ENCODE measurements at places on chromosomes 6 and 20. TPM values are rescaled to one million over a fixed set of nuclear protein-coding genes. Genes with fewer than 3 reads are reported as not detected.

DNA sequence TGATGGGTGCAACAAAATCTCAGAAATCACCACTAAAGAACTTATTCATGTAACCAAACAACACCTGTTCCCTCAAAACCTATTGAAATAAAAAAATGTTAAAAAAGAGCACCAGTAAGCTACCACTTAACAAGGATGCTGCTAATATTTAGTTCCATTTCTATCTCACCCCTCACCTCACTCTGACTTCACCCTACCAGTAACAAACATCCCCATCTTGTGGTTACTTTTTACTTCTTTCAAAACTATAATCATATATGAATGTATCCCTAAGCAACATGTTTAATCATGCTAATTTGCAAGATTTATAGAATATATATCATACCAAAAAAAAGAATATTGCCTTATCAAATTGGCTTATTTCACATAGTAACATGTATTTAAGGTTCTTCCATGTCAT lies 27.4 kb upstream of the SLC24A3 start:
- no peak overlapping the region for H3K27ac ChIP-seq
- H3K4me1 ChIP-seq, result no peaks in the 10 kb centered on the region
- H3K36me3 ChIP-seq, result no peaks in the 10 kb centered on the region
- no peaks in the 10 kb centered on the region for H3K27me3 ChIP-seq

DNA sequence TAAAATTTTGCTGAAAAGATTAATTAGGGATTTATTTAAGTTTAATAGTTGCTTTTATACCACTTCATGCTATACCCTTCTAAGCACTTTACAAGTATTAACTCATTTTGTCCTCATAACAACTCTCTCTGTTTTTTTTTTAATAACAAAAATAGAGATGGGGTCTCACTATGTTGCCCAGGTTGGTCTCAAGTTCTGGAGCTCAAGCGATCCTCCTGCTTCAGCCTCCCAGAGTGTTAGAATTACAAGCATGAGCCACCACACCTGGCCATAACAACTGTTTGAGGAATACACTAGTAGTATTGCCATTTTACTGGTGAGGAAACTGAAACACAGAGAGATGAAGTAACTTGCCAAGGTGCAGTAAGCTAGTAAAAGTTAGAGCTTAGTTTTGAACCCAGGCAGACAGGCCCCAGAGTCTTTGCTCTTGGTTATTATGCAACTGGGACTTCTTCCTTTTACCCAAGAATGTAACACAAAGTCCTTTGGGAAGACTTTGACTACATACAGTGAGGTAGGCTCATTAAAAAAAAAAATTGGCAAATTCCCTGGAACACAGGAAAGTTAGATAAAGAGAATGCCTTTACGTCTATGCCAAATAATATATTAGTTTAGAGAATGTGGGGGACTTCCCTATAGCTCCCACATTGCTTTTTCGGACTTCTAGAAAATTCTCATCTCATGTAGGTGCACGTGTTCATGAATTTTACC lies 11.4 kb downstream of the ANKS1A start:
- no peak overlapping the region for H3K4me3 ChIP-seq
- H3K36me3 ChIP-seq, result no peaks in the 10 kb centered on the region
- DNase-seq, result no peak
- H3K27ac ChIP-seq, result no peak overlapping the region
- H3K27me3 ChIP-seq, result no peaks in the 10 kb centered on the region
- H3K4me1 ChIP-seq, result peaks cover 21% of the 10 kb centered on the region

DNA sequence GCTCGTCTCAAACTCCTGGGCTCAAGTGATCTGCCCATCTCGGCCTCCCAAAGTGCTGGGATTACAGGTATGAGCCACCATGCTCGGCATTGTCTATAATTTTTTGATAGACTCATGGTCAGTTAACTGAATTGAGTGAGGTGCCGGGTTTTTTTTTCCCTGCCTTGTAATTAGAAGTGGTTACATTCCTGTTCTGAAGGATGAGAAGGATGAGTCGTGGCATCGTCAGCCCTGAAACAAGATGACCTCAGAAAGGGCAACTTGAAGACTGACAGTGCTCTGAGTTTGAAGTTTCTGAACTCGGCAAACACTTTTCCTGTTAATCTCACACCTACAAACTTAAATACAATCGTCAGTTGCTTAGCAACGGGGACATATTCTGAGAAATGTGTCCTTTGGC lies 158.7 kb upstream of the PDE10A start:
- no peaks in the 10 kb centered on the region for H3K4me1 ChIP-seq
- no peak for DNase-seq
- no peak overlapping the region for H3K4me3 ChIP-seq

SASH1 gene
- total RNA-seq, result 27.0 TPM

DNA sequence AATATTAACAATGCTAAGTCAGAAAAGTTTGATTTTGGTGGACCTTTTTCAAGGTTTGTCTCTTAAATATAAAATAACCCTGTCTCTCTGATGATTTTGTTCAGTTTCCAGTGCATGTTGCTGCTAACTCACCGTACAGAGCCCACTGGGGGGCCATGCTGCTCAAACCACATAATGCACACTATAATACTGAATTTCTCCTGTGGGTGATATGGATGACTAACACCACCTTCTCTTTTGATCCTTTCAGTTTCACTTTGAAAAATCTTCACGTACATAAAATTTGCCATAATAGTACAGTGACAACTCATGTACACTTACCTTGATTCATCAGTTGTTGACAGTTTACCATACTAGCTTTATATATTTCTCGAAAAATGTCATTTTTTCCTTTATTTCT lies 506.6 kb upstream of the MAN1A1 start:
- DNase-seq, result no peak
- H3K27ac ChIP-seq, result no peak overlapping the region
- H3K4me3 ChIP-seq, result no peak overlapping the region
- H3K4me1 ChIP-seq, result no peaks in the 10 kb centered on the region

DNA sequence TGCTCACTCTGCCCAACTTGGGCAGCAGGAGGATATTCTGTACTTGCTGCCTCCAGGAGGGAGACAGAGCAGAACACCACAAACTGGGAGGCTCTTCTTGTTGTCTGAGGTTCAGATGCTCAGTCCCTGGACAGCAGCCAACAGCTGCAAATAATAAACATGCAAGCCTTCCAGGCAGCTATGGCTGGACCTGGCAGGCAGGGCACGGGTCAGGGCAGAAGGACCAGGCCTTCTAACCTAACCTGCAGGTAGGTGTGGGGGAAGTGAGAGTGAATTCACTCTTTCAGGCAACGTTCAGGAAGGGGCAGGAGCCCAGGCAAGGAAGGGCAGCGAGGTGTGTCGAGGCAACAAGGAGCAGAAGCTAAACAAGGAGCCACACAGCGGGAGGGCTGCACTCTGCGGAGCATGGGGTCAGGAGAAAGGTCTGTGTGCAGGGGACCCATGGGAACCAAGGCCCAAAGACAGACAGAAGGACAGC lies 31.5 kb downstream of the NINL start:
- DNase-seq, result no peak
- no peak overlapping the region for H3K27ac ChIP-seq
- H3K36me3 ChIP-seq, result no peaks in the 10 kb centered on the region
- H3K4me3 ChIP-seq, result no peak overlapping the region

GRCh38 chr6:39251406-39251805 lies 22.1 kb upstream of the KCNK5 start:
- peaks cover 3% of the 10 kb centered on the region for H3K27me3 ChIP-seq
- no peak overlapping the region for H3K27ac ChIP-seq
- no peak overlapping the region for H3K4me3 ChIP-seq
- H3K36me3 ChIP-seq, result no peaks in the 10 kb centered on the region
- no peak for DNase-seq

GRCh38 chr6:154615483-154616025 lies 105.1 kb upstream of the CNKSR3 start:
- no peak overlapping the region for H3K27ac ChIP-seq
- peak; percentile 61 for DNase-seq
- no peaks in the 10 kb centered on the region for H3K27me3 ChIP-seq
- peaks cover 4% of the 10 kb centered on the region for H3K4me1 ChIP-seq
- no peak overlapping the region for H3K4me3 ChIP-seq
- H3K36me3 ChIP-seq, result no peaks in the 10 kb centered on the region

DNA sequence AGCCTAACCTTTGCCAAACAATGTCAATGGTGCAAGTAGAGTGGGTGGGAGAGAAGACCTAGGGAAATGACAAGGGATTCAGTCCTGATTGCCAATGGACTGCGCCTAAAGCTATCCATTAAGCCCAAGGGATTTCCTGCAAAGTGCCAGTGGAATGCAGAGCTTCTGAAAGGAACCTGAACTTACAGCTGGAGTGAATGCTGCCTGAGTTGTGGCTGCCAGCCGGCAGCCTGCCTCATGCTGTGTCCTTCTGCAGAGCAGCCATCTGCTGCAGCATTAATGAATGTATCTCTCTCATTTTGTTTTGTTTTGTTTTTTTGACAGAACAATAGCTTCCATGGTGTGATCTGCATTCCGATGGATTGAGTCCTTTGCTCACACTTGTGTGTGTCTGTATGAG lies 44.7 kb downstream of the SLC35F1 start:
- H3K36me3 ChIP-seq, result no peaks in the 10 kb centered on the region
- no peak for DNase-seq
- no peaks in the 10 kb centered on the region for H3K4me1 ChIP-seq
- H3K27me3 ChIP-seq, result no peaks in the 10 kb centered on the region
- no peak overlapping the region for H3K27ac ChIP-seq
- no peak overlapping the region for H3K4me3 ChIP-seq

DNA sequence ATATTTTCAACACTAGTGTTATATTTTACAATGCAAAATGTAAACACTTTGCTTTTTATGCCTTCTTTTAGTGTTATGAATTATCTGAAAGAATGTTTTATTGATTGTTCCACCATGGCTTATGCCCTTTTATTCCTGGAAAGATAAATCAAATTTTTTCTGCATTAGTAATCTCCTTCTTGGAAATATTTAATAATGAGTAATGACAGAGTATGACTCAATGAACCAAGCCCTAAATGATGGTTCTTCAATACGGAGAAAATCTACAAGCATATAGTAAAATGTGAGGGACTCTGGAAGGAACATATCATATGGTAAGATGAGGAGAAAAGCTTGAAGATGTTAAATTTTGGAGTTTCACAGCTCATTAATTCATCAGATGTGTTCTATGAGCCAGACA lies 929.6 kb downstream of the C6orf118 start:
- no peak for DNase-seq
- H3K36me3 ChIP-seq, result no peaks in the 10 kb centered on the region
- no peaks in the 10 kb centered on the region for H3K4me1 ChIP-seq
- no peak overlapping the region for H3K4me3 ChIP-seq

TUBB2B gene
- 0.45 TPM for total RNA-seq

PPP1R16B gene
- 6.2 TPM for total RNA-seq

- no peaks in the 10 kb centered on the region for H3K27me3 ChIP-seq
- H3K36me3 ChIP-seq, result no peaks in the 10 kb centered on the region
- no peaks in the 10 kb centered on the region for H3K4me1 ChIP-seq
- H3K27ac ChIP-seq, result no peak overlapping the region
- no peak overlapping the region for H3K4me3 ChIP-seq
Measured at GRCh38 chr6:155409391-155409790, 46.2 kb downstream of the NOX3 start.

GRCh38 chr6:96104910-96105309 lies 89.1 kb downstream of the FUT9 start:
- DNase-seq, result no peak
- no peaks in the 10 kb centered on the region for H3K4me1 ChIP-seq
- no peaks in the 10 kb centered on the region for H3K36me3 ChIP-seq
- H3K27ac ChIP-seq, result no peak overlapping the region

DNA sequence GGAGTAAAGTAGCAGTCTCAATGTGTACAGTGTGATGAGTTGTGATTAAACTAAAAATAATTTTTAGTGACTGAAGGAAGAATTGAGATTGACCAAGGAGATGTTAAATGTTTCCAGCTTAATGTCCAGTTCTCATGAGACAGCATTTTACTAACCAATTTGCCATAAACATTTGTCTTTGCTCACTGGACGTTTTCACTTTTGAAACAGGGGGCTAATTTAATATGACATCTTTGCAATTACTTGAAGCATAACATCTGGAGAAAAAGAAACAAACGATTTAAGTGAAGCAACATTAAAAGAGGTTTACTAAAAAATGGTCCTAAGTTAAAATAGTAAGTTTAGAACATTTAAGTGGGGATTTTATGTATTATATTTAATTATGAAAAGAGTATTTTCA lies 443.8 kb downstream of the BCKDHB start:
- DNase-seq, result no peak
- no peak overlapping the region for H3K27ac ChIP-seq
- H3K4me3 ChIP-seq, result no peak overlapping the region
- H3K27me3 ChIP-seq, result no peaks in the 10 kb centered on the region
- no peaks in the 10 kb centered on the region for H3K4me1 ChIP-seq

GRCh38 chr6:156719395-156719719 lies 57.8 kb upstream of the ARID1B start:
- peak overlapping the region; percentile 89 for H3K27ac ChIP-seq
- peak overlapping the region; percentile 53 for H3K4me3 ChIP-seq
- H3K4me1 ChIP-seq, result peaks cover 11% of the 10 kb centered on the region
- no peaks in the 10 kb centered on the region for H3K36me3 ChIP-seq

PTCRA gene
- not detected for total RNA-seq

CALHM4 gene
- total RNA-seq, result not detected

GRCh38 chr6:72911463-72912155 lies 289.7 kb downstream of the KCNQ5 start:
- no peaks in the 10 kb centered on the region for H3K36me3 ChIP-seq
- no peak overlapping the region for H3K27ac ChIP-seq
- DNase-seq, result no peak

DNA sequence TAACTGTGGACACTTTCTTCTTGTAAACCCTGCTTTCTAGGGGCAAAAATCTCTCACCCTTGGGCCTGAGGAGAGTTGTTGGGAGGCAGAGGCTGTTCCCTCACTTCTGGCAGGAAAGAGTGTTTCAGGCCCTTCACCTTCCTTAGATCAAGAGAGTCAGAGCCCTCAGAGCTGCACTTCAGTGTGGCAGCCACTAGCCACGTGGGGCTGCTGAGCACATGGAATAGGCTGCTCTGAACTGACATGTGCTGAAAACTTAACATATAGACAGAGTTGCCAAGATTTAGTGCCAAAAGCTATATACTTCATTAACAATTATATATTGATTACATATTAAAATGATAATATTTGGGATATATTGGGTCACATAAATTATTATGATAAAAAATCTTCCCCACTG lies 4.4 kb upstream of the LMBRD1 start:
- no peaks in the 10 kb centered on the region for H3K36me3 ChIP-seq
- no peak for DNase-seq
- H3K27me3 ChIP-seq, result no peaks in the 10 kb centered on the region
- H3K27ac ChIP-seq, result no peak overlapping the region

POM121L2 gene
- not detected for total RNA-seq

CDSN gene
- not detected for total RNA-seq

MYH7B gene
- total RNA-seq, result 180 TPM

DNA sequence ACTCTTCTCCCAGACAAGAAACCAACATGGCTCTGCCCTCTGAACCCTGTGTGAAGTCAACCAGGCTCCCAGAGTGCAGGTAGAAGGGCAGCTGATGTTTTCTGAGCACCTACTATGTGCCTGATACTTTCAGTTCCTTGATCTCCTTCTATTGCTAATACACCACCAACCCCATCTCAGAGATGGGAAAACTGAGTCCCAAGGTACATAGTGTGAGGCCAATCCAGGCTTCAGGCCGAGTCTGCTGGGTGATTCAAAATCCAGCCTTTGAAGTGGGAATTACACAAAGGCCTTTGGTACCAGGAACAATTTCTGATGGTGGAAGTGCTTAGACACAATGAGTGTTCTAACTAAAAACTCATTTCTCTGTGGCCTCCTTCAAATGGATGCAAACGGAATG lies 96.3 kb downstream of the NFATC2 start:
- H3K27ac ChIP-seq, result no peak overlapping the region
- no peaks in the 10 kb centered on the region for H3K36me3 ChIP-seq
- no peak for DNase-seq
- no peak overlapping the region for H3K4me3 ChIP-seq
- H3K4me1 ChIP-seq, result peaks cover 40% of the 10 kb centered on the region
